ENCODE measurements at places on chromosomes 7 and 10.
A peak's percentile ranks its signal among the peaks of the same experiment; 100 is the strongest.

DNA sequence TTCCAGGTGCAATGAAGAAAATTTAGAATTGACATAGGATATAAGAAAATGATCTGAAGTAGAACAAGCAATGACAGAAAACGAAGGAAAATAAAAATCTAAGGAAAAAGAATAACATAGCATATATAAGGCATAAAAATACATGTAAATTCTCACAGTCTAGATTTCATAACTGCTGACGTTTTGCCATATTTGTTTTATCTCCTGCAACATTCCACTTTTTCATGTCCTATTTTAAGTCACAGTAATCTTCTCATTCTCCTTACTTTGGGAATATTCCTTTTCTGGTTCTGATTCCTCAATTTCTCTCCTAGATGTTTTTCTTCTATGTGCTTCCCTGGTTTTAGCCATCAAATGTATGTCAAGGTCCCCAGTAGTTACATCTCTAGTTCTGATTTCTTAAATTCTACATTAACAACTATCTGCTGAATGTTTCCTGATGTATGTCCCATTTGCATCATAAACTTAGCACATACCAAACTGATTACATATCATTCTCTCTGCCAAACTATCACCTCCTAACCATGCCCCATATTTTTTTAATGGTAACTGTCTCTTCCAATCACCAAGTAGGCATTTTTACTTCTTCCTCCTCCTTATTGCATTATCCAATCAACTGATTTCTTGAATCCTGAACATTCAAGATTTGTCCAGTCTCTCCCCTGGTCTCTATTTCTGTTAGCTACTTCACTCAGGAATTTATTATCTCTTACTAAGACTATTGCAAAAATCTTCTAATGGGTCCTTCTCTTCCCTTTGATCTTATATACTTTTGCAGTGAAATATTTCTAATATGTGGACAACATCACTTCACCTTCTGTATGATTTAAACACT is 171.3 kb downstream of the DNAJC1 start:
- peak; percentile 77 for DNase-seq

GRCh38 chr7:110417611-110418010 is 673.3 kb upstream of the LRRN3 start:
- DNase-seq, result peak; percentile 38

DNA sequence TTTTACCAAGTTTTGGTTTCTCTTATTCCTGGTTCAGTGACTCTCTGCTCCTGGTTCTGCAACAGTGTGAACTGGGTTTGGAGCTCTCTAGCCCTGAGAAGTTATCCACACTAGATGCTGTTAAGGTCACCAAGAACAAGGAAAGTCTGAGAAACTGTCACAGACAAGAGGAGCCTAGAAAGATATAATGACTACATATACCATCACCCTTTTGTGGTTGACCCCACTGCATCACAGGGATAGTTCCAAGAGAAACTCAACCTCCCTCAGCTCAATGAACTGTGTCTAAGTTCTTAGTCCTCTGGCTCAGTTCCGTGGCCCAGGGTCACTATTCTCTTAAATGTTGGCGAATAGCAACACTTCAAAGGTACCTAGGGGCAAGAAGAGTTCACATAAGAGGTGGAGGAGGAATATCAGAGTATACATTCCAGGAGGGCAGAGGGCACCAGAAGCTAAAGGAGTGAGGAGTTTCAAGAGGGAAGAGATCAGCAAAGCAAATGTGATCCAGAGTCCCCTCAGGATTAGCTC is 171.5 kb downstream of the BUB3 start:
- no peak for DNase-seq

- no peak for DNase-seq
Observed at GRCh38 chr10:101725296-101726114, 30.5 kb upstream of the FBXW4 start.

DNA sequence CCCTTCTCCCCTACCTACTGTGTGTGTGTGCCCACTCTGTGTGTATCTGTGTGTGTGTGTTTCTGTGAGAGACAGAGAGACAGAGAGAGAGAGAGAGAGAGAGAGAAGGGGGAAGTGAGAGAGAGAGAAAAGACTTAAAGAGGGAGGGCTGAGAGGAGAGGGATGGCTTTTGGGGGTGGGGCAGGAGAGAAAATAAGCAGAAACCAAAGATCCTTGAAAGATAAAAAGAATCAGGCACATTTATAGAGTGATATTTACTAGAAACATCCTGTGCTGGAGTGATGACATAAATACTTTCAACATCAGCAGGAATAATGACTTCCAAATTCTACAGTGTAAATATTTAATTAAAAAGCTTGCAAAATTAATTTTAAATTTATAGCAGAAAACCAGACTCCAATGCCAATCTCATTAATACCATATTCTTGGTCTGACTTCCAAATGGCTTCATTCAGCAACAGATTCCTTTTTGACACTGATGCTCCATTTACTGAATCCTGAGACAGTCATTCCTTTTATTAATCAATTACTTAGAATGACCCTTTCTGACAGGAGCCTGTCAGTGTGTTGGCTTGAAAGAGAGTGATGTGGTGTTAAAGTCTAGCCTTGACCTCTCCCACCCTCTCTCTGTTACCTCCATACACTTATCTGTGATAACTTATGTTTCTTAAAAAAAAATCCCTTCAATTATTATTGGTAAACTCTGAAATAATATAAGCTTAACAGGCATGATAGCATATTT is 41.7 kb upstream of the WNT2 start:
- DNase-seq, result no peak

DNA sequence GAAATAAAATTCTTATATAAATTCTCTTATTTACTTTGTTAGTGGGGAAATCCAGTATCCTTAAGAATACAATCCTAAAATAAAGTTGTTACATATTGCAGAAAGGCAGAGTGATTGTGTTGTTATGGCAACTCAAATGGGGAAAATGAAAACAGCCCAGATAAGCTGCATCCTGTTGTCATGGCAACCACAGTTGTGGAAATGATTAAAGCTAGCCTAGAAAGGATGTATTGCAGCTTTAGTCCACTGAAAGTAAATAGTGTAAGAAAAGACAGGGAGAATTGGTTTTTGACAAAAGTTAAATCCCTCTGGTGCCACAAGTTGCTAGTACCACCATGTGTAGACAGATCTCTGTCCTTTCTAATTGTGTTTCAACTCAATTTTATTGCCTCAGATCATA is 43.2 kb downstream of the BTRC start:
- peak; percentile 64 for DNase-seq

DNA sequence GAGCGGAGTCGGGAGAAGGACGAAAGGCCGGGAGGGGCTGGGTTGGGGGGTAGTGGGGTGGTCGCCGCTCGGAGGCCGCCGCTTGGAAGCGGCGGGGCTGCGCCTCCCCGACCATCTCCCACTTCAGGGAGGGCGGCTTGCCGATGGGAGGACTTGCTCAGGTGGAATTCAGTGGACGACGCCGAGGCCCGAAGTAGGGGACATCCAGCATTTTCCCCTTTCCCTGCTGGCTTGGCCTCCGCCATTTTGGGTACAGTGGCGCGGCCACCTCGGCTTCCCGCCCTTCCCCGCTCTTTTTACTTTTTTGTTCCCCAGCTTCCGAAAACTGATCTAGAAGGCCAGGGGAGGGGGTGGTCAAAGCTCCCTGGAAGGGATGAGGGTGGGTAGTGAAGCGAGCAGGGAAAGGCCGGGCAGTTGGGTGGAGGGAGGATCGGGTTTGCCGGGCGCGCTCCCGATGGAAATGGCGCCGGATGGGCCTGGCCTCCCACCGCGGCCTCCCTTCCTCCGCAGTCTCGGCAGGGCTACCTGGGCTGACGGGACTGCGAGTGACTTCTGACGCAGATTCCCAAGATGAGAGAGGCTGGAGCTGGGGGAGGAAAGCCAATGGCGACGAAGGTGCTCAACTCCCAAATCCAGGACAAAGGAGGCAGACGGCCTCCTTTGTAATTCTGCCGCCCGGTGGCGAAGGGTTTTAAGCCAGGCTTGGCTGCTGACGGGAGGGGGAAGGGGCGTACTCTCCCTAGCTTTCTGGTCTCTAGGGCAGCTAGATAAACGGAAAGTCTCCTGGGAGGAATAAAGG is at the start of gene PBLD:
TSS of gene PBLD (minus strand) at position 670 of the 799 bp plus-strand sequence. CDS start 26,084 bp downstream, outside the sequence.
- DNase-seq, result peak; percentile 87

DNA sequence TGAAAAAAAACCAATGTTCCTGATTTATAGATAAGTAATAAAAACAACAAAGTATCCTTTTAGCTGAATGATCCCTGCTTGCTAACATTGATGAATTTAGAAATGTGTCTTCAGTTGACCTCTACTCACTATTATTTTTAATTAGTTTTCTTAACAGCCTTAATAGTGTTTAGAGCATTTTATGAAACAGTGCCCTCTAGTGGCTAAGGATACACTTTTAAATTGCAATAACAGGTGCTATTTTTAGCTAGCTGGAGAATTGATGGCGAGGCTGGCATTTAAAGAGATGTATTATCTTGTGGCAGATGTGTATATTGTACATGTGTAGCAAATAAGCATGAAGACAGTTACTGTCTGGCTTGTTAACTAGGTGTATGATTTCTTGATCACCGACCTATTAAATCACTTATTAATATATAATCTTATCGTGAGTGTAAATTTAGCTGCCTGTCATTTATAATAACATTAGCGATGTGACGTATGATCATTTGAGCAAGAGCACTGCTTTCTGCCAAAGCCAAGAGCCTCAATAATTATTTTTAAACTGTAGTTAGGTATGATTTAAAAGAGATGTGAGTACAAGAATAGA is 451.9 kb downstream of the DPP6 start:
- peak; percentile 13 for DNase-seq

GRCh38 chr7:30175636-30176147 is 40.9 kb downstream of the MTURN start:
- DNase-seq, result peak; percentile 18

DNA sequence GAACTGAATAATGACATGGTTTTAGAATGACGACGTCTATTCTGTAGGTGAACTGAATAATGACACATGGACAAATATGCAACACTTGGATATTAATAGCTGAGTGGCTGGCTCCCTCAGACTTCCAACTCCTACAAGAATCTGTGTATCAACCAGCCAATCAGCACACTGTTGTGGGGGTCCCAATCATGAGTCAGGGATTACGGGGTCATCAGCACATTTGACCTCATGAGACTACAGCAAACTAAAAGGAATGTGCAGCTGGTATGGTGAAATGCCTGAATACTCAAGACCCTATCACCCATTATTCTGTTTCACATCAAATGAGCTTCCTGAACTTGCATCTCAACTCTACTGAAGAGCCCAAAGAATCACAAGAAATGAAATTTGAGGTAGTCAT is 192.5 kb downstream of the ANK3 start:
- no peak for DNase-seq

- no peak for DNase-seq
Observed at GRCh38 chr10:80532571-80532970, 5.1 kb upstream of the SH2D4B start.

DNA sequence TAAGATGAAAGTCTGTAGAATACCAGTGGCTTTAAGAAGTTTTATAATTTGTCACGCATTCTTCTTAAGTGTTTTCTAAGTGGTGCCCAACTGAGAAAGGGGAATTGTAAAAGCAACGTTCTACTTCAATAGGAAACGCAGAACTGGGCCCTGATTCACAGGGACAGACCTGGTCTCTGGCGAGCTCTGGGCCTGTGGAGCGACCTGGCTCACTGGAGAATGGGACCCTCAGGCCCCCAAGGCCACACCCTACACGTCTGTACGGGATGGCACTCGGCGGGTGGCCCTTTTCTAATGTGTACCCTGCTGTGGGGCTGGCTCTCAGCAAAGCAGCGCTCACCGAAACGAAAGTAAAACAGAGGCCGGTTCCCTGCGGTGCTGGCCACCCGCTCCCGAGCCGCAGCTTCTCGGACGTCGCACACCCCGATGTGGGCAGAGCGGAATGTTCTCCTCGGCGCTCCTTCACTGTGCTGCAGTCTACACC is 205.0 kb downstream of the DIP2C start:
- DNase-seq, result peak; percentile 71

DNA sequence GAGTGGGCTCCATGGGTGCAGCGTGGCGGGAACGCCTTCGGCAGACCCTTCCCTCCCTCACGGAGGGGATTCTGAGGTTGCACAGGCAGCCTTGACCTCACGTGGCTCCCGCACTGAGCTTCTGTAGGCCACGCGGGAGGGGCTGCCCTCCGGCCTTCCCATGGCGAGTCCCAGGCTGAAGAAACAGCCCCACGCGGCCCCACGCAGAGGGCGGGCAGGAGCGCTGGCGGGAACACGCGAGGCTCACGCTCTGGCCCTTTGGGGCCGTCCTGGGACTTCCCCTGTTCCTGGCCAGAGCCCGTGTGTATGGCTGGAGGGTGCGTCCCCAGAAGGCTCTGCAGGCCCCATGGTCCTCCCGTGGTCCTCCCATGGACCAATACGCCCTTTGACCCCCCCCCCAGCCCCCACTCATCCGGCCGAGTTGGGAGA is 21.7 kb upstream of the NKX6-2 start:
- no peak for DNase-seq

DNA sequence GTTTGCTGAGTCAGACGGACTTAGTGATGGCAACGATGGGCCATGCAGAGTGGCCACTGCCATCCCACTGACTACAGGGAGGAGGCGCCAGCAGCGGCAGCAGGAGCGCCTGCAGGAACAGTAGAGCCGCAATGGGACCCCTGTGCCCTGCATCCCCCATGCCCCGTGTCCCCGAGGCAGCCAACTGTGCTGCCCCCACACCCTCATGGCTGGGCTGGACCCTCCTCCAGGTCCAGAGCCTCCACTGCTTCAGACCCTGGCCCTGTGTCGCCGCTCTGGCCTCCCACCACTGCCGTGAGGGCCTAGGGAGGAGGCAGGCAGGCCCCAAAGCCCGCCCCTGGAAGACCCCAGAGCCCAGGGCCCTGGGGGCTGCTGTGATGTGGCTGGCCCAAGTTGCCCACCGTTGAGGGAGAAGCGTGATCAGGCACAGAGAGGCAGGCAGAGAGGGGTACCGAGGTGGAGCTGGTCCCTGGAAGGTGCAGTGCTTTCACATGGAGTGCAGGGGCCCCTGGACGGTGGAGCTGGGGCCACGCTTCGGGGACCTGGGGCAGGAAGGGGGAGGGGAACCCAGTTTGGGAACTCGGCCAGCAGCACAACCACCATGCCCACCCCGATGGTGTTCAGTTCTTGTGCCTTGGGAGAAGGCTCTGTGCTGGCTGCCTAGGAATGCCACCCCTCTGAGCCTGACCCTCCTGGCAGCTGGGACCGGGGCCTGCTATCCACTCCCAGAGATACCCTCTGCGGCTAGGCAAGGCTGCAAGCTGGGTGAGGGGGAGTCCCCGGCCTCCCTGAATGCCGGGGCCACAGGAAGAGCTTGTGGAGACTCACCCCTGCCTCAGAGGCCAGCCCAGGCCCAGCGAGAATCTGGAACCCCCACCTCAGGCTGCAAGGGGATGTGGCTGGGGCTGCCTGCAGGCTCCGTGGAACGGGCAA is 32.6 kb downstream of the DKK1 start:
- no peak for DNase-seq

Data from fibroblast of skin of scalp (primary cell).